ENCODE measurements at places on chromosomes 1 and 21.

DNA sequence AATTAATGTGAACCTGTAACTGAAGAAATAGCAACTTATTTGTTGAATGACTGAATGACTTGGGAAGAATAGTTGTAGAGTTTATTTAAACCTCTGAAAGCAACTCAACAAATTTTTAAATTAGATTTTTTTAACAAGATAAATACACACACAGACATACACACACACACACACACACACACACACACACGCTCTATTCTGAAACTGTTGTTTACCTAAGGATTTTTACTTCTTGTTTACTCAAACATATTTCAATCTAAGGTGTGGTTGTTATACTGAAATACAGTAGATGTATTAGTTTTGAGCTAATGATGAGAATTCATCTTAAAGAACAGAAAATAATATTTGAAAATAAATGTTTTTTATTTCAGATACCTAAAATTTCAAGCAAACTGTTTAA is 11.5 kb downstream of the ACADM start:
- no peak for DNase-seq

GRCh38 chr1:3469104-3469848 is 14.8 kb downstream of the ARHGEF16 start:
- no peak for DNase-seq

GRCh38 chr1:213041443-213041842 is 9.6 kb upstream of the RPS6KC1 start:
- no peak for DNase-seq

DNA sequence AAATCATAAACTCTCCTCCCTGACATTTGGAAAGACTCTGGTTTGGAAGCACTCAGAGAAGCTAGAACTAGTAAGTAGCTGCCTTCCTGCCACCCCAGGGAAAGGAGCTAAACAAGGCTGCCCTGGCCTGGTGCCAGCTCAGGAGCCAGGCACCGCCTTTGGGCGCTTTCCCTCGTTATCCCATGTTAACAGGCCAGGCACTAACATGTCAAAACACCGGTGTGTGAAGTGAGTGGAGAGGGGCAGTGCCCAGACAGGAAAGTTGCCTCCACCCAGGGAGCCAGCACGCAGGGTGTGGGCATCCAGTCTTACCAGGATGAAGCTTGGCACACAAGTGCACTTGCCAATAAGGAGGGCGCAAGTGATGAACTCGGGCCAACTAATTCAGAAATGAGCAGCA is 346.8 kb downstream of the RRAGC start:
- DNase-seq: no peak

GRCh38 chr1:71166178-71167173 is 85.6 kb upstream of the ZRANB2 start:
- DNase-seq: no peak

DNA sequence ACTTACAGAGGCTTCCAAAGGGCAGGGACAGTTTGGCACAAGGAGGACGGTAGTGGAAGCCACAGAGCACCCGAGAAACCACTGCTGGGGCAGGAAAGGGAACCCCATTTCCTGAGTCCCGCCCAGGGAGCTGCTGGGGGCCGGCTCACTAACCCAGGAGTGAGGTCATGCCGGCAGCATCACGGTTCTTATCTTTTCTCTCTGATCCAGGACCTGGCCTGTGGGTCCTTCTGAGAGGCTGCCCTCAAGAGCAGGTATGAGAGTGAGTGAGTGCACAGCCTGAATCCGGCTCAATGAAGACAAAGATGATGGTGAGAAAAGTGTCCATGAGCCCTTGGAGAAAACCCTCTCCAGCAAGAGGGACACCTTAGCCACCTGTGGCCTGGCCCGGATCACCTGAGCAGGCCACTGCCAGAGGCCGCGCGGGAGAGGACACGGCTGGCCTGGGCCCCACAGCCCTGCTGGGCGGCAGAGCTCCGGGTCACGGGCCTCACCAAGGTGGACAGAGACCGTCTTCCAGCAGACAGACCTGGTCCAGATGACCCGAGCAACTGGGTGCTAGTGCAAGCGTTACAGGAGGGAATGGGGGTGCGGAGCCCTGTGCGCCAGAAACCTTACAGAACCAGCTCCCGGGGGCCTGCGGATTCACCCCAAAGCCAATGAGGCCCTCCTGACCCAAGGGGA is 94.9 kb downstream of the RIPK4 start:
- DNase-seq: no peak

DNA sequence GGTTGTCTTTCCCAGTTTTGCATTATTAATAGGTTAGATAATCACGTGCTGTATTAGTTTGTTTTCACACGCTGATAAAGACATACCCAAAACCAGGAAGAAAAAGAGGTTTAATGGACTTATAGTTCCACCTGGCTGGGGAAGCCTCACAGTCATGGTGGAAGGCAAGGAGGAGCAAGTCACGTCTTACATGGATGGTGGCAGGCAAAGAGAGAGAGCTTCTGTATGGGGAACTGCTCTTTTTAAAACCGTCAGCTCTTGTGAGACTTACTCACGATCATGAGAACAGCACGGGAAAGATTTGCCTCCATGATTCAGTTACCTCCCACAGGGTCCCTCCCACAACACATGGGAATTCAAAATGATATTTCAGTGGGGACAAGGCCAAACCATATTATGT is 2.3 kb upstream of the VCAM1 start:
- no peak for DNase-seq

GRCh38 chr1:203799157-203799556 is 3.7 kb downstream of the ZBED6 start:
- no peak for DNase-seq

- DNase-seq: no peak
Observed at GRCh38 chr1:219121679-219122078, 52.0 kb upstream of the LYPLAL1 start.

- DNase-seq: no peak
Observed at GRCh38 chr1:18481190-18481920, 625 bp downstream of the KLHDC7A start.

GRCh38 chr21:14592296-14593000 is 46.3 kb upstream of the SAMSN1 start:
- DNase-seq: no peak

- no peak for DNase-seq
Observed at GRCh38 chr1:54378157-54378873, 27.9 kb downstream of the SSBP3 start.

DNA sequence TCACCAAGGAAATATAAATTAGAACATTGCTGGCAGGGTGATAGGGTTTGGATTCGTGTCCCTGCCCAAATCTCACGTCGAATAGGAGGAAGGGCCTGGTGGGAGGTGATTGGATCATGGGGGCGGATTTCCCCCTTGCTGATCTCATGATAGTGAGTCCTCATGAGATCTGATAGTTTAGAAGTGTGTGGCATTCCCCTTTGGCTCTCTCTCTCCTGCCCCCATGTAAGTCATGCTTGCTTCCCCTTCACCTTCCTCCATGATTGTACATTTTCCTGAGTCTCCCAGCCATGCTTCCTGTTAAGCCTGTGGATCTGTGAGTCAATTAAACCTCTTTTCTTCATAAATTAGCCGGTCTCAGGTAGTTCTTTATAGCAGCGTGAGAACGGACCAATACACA is 60.6 kb downstream of the VPS26C start:
- no peak for DNase-seq

- no peak for DNase-seq
Observed at GRCh38 chr21:15252431-15252830, 187.6 kb upstream of the NRIP1 start.

- no peak for DNase-seq
Observed at GRCh38 chr1:34905098-34905459, 24.4 kb downstream of the DLGAP3 start.

DNA sequence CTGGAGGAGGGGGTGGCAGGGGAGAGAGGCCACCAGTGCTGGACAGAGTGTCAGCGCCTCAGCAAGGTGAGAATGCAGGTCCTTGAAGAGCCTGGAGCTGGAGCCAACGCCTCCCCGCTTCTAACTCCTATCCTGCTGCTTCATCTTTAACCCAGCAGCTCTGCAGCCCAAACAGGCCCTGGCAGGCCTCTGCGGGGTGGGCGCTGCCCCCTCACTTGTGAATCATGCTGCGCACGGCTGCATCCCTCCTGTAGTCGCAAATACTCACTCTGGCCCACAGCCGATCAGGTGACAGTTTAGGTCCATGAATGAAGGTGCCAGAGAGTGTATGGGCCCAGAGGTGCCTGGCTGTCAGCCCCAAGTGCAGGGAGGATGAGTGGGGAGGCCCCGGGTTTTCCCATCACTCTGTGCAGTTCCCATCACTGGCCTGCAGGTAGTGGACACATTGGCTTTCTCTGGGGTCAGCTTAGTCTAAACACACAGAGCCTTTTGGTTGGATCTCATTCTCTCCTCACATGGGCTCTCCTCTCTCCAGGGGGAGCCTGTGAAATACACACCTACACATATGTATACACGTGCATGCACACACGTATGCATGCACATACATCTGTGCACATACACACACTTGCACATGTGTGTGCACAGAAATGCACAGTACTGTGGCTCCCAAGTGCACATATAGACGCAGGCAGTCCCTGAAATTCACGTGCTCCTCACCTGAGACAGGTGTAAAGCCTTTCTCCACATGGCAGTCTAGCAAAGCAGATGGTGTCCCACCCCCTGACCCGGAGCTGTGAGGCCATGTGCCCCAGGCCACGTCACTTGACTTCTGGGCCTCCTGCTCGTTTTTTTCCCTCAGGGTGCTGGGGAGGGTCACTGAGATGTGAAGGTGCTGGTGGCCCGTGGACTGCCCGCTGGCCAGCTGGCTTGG is 52.0 kb downstream of the TRIM11 start:
- DNase-seq: no peak

- no peak for DNase-seq
Observed at GRCh38 chr21:38927776-38928175, 122.0 kb downstream of the ETS2 start.

DNA sequence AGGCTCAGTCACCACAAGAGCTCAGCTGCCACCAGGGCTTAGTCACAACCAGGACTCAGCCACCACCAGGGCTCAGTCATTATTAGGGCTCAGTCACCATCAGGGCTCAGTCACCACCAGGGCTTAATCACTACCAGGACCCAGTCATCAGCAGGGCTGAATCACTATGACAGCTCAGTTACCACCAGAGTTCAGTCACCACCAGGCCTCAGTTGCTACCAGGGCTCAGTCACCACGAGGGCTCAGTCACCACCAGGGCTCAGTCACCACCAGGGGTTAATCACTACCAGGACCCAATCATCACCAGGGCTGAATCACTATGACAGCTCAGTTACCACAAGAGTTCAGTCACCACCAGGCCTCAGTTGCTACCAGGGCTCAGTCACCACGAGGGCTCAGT is 196.2 kb downstream of the NPHP4 start:
- DNase-seq: no peak

GRCh38 chr1:78091215-78091813 is 45.5 kb downstream of the GIPC2 start:
- DNase-seq: no peak

GRCh38 chr1:152244576-152245273 is 20.7 kb upstream of the HRNR start:
- DNase-seq: no peak

DNA sequence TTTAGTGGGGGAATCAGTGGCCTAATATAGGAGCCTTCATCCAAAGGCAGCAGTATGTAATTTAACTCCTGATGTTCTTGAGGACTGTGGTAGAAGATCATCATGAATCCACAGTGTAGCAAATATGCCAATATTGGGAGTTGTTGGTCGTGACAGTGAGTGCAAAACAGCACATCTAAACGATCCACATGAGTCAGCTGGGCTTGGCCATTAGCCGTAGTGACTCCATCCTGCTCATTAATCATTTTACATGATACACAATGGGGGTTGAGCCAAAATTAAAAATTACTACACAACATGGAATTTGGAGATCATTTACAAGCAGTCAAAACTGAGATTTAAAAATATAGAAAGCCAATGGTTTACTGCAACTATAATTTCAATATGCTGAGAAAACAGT is 653.9 kb upstream of the CAMK1G start:
- DNase-seq: no peak

DNA sequence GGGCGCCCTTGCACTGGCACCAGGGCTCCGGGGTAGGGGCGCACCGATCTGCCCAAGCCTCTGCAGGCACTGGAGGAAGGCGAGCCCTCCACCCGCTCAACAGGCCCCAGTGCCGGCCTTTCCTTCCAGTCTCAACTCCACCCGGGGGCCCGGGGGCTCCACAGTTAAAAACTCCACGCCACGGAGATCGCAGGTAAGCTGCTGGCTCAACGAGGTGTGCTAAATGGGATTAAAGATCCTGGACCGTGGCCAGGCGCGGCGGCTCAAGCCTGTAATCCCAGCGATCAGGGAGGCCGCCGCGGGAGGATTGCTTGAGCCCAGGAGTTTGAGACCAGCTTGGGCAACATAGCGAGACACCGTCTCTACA is 536 bp downstream of the HSF2BP start:
- no peak for DNase-seq

DNA sequence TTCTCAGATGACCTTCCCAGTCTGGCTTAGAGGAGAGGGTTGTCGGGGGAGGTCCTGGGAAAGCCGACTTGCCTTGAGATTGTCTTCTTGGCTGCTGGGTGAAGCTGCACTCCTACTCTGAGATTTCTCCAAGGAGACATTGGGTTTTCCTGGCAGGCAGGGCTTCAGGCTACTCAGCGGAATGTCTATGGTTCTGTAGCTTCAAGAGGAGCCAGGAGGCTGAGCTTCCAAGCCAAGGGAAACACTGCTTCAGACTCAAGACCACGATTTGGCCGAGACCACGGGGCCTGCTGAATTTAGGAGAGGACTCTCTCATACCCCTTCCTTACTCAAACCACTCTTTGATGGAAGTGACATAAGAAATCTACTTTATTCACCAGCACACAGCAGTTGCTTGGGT is 67.8 kb downstream of the NTMT2 start:
- no peak for DNase-seq

DNA sequence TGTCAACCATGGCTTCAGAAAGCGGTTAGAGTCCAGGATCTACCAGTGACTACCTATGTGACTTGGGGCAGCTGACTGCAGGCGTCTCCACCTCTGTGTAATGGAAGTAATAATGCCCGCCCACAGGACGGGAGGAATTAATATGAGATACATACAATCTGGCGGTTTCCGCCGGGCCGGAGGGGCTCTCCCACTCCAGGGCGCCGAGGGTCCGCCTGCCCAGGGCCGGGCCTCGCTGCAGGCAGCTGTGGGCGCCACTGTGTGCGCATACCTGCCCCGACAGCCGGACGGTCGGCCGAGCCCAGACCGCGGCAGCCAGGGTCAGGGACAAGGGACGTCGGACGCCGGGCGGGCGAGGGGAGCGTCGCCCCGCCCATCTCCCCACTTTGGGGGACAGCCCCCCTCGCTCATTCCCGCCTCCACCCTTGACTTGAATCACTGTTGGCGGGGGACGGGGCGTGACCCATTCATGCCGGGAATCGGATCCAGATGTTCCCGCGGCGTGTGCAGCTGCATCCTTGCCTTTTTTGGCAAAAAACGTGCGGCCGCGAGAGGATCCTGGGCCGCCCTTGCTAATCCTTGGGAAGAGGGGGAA is 6.0 kb upstream of the SF3A3 start:
- DNase-seq: no peak

GRCh38 chr1:32989160-32990050 is 24.8 kb upstream of the RNF19B start:
- peak; percentile 87 for DNase-seq

GRCh38 chr1:59016390-59016789 is 232.5 kb upstream of the JUN start:
- DNase-seq: no peak

GRCh38 chr1:29258976-29259801 is 22.9 kb downstream of the PTPRU start:
- no peak for DNase-seq

Measured in AML-193 (cell line).